Activated naive CD4-positive, alpha-beta T cell treated with anti-CD3 and anti-CD28 coated beads, Interleukin-2, amount 50 U/mL, for 16 hours (primary cell): ENCODE measurements at places on chromosomes 16 and 17.

- DNase-seq, result no peak
Measured at GRCh38 chr17:55659661-55660060, 63.0 kb downstream of the TMEM100 start.

DNA sequence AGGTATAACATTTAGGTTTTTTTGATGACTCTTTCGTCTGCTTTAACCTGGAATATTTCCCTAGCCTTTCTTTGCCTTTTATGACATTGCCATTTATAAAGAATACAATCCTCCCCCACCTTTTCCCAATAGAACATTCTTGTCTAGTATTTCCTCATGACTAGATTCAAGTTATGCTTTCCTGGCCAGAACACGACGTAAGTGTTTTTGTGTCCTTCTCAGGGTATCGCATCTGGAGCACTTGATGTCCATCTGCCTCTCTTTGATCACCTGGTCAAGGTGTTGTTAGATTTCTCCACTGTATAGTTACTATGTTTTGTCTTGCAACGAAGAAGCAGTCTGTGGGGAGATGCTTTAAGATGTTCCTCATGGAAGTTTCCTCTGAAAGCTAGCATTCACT, 87.4 kb downstream of the MSI2 start:
- no peak for DNase-seq

DNA sequence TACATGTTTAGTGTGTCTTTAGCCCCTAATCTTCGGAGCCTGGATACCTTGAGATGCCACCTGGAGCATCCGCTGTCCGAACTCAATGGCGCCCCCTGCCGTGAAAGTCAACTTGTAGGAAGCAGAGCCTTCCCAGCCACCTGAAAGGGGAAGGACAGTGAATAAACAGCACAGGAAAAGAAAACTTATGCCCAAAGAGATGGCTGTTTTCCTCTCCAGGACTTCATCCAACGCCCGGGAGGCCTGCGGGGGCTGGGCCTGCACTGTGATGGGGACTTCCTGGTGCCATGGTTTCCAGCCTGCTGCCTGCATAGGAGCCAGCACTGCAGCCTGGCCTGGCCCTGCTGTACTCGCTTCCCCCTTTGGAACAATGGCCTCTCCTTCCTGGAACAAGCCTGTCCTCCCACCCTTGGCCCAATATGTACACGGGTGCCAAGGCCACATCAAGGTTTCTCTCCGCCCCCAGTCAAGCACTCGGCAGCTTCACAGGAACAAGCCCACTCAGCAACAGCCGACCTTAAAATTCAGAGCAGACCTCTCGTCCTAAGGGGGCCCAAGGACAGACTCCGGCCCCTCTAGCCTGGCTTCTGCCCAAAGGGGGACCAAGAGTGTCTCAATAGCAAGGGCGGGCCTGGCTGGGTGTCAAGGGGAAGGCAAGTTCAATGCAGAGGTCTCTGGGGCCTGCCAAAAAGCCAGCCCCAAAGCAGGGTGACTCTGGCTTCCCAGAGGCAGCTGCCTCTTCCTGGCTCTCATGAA, 4.5 kb upstream of the UNC13D start:
- DNase-seq, result peak; percentile 85

DNA sequence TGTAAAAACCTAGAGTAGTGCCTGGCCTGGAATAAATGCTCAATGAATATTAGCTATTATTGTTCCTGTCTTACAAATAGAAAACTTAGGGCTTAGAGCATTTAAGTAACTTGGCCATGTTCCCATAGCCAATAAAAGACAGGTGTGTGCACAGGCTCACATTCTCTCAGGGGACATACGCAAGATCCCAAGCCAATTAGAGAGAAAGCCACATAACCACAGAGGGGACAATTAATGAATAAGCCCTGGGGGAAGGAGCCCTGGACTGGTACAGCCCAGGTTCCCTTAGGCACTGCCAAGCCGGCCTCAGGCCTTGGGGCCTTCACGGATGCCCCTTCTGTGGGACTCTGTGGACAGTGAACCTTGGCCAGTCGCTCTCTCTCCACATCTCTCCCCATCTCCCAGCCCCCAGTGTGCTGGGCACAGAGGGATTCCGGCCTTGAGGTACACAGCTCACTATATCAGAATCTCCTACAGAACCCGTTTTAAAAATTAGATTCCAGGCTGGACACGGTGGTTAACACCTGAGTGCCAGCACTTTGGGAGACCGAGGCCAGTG, 27.3 kb upstream of the ABCC12 start:
- no peak for DNase-seq

DNA sequence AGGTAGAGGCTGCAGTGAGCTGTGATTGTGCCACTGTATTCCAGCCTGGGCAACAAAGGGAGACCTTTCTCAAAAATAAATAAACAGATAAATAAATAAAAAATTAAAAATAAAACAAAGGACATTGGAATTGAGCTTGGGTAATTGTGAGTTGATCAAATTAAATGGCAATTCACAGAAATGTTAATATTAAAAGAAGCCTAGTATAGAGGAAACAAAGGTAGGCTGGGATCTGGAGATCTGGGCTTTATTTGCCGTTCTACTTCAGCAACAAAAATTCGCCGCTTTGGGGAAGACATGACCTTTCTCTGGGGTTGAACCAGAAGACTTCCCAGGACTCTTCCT, 332 bp upstream of the VPS25 start:
- no peak for DNase-seq

DNA sequence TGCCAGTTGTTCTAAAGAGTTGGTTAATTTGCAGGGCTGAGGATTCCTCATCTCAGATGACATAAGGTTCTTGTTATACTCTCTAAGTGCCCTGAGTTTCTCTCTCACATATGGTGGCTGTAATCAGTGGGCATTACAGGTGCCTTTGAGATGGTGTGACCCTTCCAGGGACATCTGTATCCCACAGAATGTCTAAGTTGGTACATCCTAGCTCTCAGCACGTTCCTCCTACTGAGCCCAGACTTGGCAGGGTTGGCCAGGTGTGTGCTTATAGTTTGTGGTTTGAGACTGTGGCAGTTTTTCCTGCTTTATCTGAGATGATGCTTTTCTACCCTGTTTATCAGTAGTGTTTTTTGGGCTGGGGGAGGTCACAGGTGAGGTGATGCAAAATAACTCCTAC, 36.3 kb downstream of the SPECC1 start:
- no peak for DNase-seq

DNA sequence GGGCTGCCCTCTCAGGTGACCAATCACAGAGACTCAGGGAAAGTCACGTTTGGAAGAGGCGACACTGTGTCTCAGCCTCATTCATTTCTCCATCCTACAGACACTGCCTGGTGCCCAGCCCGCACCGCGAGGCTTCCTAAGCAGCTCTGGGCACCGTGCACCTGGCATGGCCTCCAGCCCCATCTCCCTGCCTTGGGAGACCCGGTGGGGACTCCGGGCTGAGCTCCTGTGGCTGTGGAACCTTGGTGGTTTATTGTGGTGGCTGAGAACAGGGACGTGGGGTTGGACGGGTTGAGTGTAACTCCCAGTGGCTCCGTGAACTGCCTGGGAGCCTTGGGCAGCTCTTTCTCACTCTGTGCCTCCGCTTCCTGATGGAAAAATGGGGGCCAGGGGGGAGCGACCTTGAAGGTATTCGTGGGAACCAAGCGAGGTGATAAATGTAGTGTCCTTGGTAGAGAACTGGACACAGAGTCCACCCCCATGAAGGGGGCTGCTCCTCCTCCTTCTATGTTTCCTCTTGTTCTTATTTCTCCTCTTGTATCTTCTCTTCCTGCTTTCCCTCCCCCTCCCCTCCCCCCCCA, 215.4 kb downstream of the SEC14L1 start:
- no peak for DNase-seq

DNA sequence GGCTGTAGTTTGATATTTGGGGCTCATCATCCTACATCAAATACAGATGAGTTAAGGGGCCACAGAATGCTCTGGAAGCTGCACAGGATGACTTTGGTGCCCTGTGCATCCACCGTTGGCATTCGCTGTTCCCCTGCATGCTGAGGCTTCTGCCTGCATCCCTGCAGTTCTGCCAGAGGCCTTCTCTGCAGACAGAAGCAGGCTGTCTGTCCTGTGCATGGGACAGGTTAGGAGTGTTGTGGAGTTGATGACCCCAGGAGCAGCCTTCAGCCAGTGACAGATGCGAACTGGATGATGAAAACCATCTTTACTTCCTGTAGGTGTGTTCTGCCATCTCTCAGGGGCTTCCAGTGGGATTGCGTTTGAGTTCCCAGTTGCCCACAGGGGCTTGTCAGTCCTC, 13.6 kb upstream of the TNS4 start:
- DNase-seq, result no peak

- DNase-seq, result no peak
Measured at GRCh38 chr16:57372372-57373116, at the start of gene CX3CL1. Gene CX3CL1, plus strand, starts transcription at chr16:57372490. Its CDS starts 79 bp downstream, at chr16:57372569.

GRCh38 chr16:31105677-31106213, 2.4 kb upstream of the BCKDK start:
- DNase-seq, result peak; percentile 80

- no peak for DNase-seq
Measured at GRCh38 chr17:58312829-58313228, 15.8 kb downstream of the TSPOAP1 start.

GRCh38 chr17:57480438-57481196, 224.3 kb downstream of the MSI2 start:
- no peak for DNase-seq

- DNase-seq, result peak; percentile 82
Measured at GRCh38 chr16:30472328-30472942, at the start of gene ITGAL. Gene ITGAL, plus strand, starts transcription at chr16:30472742. Its CDS starts 96 bp downstream, at chr16:30472838.
